ENCODE measurements at places on chromosomes 7 and 10.

DNA sequence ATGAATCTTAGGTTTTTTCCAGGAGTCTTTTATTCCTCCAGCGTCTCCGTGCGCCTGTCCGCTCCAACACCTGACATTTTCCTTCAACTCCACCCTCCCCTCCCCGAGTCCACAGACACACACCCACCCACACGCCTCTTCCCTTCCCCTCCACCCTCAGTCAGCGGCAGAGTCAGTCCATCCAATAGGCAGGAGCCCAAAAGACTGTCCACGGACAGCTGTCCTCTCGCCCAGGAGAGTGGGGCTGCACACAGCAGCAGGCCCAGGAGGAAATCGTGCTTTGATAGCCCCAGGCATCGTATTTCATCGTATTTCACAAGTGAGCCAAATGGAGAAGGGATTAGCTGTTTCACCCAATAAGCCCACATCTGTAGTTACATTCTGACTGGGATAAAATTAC lies 285.1 kb downstream of the ZEB1 start:
- peak; percentile 72 for DNase-seq

DNA sequence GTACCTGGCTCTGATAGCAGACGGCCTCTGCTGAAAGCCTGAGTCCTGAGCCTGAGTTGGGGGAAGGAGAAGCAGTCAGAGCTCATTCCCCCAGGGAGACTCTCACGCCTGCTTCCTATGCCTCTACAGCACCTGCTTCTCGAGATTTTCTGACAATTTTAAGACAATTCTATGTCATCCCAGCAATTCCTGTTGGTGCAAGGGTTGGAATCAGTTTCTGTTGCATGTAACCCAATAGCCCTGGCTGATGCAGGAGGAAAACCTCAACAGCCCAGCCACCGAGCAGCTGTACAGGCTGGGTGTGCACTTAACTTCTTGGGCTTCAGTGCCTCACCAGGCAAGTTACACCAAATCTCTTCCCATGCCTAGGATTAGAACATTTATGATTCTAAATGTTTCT lies 134.7 kb downstream of the GLI3 start:
- DNase-seq: no peak

DNA sequence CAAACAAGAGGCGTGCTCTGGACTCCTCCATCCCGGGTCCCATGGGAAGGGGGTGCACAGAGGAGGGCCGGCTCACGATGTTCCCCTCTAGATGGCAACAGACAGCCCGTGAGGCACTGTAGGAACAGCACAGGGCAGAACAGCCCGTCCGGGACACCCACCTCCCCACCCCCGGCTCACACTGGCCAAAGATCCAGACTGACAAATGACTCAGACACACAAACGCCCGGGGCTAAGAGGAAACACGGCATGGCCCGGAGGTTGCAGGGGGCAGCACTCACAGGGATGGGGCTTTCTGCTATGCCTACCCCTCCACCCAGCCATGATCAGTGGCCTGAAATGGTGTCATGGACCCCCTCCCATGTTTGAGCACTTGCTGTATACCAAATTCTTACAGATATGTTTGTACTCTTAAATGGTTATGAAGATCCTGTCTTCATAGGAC lies 4.9 kb upstream of the ELN start:
- DNase-seq: no peak

DNA sequence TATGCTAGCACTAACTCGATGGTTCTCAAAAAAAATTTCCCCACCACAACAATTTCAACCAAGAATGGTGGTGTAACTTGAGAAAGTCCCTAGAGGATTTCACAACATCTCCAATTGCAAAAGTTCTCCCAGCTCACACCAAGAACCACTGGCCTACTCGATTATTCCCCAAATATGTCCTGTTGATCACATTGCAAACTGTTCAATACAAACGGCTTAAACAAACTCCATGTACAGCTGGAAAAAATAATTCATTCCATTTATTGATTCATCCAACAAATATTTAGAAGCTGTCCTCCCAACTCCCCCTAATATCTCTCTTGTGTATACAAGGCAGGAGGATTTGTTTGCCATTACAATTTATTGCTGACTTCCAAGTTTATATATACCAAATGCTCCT lies 19.1 kb downstream of the TMEM176B start:
- no peak for DNase-seq

GRCh38 chr10:61389887-61390286 lies 63.3 kb downstream of the TMEM26 start:
- DNase-seq: no peak

GRCh38 chr7:152597507-152597906 lies 78.4 kb downstream of the XRCC2 start:
- DNase-seq: no peak

DNA sequence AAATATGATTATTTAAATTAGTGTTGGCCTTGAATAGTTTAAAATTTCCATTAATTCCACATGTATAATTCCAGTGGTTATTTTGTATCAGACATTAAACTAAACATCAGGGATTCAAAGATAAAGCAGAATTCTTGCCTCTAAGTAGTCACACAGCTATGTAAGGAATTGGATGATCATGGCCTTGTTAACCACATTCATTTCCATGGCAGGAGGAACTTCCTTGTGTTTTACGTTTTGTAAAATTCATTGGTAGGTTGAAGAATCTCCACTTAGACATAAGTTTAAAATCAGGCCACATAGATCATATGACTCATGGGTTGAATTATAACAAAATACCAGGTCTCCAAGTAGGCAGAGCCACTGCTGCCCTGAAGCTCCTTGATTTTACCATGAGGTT lies 289.7 kb downstream of the PLXDC2 start:
- DNase-seq: no peak

DNA sequence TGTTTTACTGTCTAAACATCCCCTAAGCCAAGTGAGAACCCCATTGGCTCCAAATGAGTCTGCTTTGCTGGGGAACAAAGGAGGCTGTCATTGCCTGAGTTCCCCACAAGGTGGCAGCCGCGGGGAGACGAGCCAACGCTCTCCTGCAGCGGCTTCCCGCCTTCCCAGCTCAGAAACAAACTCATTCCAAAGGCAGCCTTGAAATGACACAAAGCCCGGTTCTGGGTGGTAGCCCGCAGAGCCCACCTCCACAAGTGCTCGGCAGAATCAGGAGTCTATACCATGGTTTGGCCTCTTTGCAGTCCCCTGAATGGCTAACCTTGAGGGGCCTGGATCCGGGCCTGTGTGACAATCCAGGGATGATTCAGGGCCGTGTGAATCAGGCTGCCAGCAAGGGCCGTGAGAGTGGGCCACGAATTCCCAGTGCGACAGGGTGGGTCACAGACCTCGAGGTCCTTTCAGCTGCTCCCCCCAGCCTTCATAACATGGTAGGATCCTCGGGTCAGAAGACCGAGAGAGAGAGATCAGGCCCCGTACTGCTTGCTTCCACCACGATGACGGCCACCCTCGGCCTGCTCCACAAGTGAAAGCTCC lies 79.7 kb downstream of the DLG5 start:
- DNase-seq: peak; percentile 88

GRCh38 chr10:94496646-94497045 lies 48.9 kb upstream of the HELLS start:
- no peak for DNase-seq

DNA sequence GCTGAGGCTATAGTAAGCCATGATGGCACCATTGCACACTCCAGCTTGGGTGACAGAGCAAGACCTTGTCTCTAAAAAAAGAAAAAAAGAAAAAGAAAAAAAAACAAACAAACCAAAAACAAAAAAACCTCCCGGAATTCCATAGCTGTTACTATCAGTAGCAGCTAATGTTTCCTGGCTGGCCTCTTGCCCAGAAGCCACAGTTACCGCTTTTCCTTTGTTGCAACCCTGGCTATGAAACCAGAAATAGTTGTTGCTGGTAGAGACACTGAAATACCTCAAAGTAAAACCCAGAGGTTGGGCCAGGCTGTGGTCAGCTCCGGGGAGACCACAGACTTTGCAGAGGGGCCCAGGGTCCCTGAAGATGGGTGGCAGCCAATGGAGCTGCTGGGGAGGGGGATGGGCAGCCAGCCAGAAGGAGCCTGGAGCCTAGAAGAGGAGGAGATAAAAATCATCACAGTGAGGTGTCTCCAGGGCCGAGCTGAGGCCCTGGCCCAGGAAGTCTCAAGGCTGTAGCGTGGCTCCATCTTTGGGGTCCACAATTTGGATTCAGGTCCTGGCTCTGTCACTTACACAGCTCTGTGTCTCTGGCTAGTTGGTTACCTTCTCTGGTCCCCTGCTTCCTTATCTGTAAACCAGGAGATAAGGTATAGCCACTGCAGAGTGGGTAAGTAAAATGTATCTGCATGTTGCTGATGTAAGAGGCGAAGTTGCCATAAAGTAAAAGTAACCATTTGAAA lies 3.4 kb upstream of the CHST12 start:
- peak; percentile 90 for DNase-seq

GRCh38 chr7:91731976-91732375 lies 148.5 kb downstream of the MTERF1 start:
- DNase-seq: no peak

- DNase-seq: peak; percentile 65
Measured at GRCh38 chr10:131862548-131862947, 38.3 kb upstream of the PPP2R2D start.

DNA sequence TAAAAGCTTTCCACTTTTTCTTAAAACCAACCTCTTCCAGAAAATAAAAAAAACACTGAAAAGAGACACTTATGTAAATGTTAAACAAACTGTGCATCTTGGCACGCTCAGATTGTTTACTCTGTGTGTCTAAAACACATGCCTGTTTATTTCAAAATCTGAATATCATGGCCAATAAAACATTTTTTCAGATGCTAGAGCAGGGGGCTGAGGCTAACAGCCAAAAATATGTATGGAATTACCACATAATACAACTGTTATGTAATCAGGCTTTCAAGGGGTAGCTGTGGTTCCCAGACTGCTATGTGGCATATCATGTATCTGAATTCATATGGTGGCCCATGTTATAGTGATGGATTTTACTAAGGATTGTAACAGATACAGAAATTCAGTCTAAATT lies 130.4 kb downstream of the HIBADH start:
- no peak for DNase-seq

DNA sequence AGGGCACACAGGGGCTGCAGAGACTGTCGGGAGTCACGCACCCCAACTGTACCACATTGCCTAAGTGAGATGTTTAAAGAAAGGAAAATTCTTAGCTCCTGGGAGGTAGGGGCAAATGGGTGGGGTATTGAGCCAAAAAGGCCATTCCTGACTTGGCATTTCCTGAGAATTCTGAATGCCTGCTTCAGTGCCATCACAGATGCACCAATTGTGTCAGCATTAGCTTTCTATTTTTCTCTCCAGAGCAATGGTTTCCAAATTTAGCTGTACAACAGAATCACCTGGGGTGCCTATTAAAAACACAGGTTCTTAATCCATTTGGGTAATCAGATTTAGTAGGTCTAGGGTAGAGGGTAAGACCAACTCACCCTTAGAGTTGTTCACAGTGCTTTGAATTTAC lies 43.1 kb downstream of the LSMEM1 start:
- DNase-seq: no peak

- DNase-seq: no peak
Measured at GRCh38 chr7:155568842-155569494, 22.6 kb upstream of the CNPY1 start.

DNA sequence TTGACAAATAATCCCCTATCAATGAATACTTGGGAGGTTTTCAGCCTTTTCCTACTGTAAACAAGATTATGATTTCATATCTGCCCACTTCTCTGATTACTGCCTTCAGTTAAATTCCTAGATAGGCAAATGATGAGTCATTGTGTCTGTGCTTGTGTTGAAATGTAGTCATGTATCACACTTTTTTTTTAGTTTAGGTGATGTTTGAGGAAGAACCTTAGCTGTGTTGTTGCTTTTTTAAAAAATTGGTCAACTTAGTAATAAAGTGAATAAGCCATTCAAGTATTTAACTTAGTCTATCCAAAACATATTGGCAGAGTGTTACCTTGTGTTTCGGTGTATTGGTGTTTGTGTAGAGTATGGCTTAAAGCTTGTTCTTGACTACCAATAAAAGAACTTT lies 60.0 kb downstream of the WAC start:
- DNase-seq: no peak

DNA sequence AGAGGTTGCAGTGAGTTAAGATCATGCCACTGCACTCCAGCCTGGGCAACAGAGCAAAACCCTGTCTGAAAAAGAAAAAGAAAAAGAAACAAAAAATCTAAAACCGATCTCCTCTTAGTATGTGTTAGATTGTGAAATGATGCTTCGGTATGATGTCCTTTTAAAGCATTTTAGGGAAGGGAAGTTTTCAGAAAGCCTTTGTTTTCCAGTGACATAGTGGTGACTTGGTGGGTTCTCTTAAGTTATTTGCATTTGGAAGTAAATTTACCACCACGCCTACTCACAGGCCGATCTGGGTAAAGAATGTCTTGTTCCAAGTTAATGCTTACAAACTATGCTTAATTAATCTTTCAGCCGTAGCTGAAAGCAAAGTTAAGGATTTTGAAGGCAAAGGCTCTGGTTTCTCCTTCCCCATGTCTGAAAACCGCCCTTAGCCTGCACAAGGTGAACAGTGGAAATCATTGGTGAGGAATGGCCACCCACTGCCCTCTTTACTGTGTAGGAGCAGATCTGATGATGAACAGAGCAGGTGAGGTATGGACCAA lies 10.7 kb downstream of the MTURN start:
- DNase-seq: no peak

DNA sequence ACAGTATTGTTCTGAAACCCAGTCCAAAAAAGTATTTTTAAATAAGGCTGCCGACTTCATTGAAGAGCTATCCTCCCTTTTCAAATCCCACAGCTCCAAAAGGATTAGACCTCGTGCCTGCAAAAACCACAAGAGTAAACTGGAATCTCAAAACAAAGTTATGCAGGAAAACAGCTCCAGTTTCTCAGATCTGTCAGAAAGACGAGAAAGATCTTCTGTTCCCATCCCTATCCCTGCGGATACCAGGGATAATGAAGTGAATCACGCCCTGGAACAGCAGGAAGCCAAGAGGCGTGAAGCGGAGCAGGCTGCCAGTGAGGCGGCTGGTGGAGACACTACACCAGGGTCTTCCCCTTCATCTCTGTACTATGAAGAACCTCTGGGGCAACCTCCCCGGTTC lies 12.6 kb downstream of the MYPN start:
- DNase-seq: no peak

- DNase-seq: no peak
Measured at GRCh38 chr10:29612657-29613056, 22.1 kb downstream of the SVIL start.

DNA sequence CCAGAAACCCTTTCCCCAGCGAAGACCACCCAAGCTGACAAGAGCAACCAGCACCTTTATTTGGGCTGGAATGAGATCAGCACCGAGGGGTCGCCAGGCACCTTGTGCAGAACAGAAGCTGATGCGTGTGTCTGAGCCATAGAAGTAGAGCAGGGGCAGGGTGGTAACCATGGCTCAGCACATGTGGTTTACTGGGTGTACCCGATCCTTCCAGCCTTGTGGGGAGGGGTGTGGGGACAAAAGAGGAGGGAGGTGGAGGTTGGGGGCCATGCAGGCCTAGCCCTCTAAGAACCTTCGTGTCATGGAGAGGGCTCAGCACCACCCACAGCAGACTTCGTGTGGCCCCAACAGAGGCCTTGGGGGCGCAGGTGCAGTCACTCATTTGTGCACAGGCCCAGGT lies 84.0 kb upstream of the GTF2I start:
- DNase-seq: no peak

- no peak for DNase-seq
Measured at GRCh38 chr7:112001091-112001826, 204.9 kb downstream of the DOCK4 start.
